HFFc6 (cell line): ENCODE measurements at places on chromosomes 5 and 9.

DNA sequence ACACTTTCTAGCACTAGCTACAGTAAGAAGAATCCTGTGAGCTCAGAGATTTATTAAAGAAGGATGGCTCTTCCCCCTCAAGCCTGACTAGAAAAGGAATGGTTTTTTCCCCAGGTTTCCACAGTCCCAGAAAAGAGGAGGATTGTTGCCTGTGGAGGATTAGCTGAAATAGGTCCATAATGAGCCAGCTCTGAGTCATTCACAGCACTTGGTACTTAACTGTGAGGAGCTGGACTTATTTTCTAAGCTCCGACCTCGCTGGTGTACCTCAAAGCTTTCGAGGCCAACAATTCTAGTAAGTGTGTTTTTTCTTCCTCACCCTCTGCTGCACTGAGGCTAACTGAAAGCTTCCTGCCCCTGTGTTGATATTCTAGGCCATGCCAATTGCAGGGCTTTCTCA, 222.5 kb upstream of the IL12B start:
- peak; percentile 22 for DNase-seq

DNA sequence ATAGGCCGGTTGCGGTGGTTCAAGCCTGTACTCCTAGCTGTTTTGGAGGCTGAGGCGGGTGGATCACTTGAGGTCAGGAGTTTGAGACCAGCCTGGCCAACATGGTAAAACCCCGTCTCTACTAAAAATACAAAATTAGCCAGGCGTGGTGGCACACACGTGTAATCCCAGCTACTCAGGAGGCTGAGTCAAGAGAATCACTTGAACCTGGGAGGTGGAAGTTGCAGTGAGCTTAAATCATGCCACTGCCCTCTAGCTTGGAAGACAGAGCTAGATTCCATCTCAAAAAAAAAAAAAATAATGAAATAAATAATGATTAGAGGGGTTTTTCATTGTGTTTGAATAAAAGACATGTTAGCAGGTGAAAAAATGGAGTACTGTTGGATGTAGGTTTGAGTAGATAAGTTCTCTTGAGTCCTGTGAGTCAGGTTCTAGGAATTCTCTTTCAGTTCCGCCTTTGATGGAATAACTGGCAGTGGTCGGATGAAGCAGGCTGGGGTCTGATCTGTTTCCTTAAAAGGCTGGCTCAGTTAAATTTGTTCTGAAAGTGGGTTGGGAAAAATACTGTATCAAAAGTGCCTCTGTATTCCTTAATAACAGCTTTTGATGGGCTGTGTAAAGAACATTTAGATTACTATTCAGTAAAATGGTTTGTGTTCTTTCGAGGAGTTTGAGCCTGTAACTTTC, 73.2 kb downstream of the AOPEP start:
- no peak for DNase-seq

GRCh38 chr9:87337335-87338087, 160.2 kb upstream of the DAPK1 start:
- no peak for DNase-seq

DNA sequence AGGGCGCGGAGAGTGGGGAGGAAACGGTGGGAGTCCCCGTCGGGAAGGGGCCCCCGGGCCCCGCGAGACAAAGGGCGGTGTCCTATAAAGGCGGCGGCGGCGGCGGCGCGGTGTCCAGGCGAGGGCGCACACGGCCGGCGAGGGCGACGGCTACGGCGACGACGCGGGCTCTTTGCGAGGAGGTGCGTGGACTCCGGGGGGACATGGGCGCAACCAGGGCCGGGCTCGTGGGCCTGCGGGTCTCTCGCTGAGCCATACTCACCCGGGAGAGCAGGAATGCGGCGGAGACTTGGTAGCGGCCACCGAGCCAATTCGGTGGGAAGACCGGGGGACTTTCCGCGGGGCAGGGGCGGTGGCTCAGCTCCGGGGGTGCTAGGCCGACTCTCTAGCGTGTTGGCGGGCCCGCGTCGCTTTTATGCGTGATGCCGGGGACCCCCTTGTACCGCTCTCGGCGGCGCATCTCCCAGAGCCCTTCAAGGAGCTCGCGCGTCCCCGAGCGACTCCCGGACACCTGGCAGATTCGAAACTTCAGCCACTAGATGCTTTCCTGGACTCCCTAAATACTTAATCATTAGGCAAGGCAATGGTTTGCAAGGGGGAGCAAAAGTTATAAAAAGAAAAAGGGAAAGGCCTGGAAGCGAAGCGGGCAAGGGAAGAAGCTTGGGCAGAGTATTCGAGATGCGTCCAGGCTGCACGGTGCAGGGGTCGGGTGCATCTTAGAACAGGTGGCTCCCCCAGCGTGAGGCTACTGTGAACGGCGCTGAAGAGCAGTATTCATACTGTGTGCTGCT, 5.9 kb upstream of the TAL2 start:
- no peak for DNase-seq

DNA sequence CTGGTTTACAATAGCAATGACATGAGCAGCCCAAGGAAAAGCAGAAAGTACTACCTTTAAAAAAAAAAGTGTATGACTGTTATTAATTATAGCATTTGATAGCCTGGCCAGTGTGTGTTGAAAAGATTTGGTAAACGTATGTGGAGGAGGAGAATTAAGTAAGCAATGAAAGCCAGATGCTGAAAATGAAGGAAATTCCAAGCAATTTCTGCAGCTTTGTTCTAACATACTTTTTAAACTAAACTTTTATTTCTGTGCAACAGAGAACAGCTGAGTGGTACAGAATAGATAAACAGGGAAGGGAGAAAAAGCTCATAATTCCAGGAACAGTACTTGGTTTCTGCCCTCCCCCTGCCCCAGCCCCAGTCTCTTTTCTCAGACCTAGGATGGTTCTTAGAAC, 252.6 kb downstream of the ADAMTSL1 start:
- DNase-seq: no peak

DNA sequence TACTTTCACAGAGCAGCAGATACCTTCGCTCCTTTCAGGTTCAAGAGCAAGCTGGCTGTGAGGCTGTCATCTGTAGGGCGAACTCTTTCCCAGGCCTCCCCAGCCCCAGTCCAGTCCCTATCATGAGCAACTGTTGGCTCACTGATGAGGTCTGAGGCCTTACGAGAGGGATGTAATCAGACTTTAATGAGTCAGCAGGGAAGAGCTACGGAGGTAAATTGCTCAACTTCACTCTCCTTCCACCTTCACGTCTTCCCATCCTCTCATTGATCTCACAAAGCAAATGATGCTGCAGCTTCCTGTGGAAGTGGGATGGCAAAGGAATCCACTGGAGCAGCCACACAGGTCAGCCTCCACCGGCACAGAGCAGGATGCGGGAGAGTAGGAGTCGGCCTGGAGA, 130.7 kb upstream of the TBCA start:
- DNase-seq: peak; percentile 23

GRCh38 chr5:82018462-82018861, 46.6 kb downstream of the ATG10 start:
- no peak for DNase-seq

DNA sequence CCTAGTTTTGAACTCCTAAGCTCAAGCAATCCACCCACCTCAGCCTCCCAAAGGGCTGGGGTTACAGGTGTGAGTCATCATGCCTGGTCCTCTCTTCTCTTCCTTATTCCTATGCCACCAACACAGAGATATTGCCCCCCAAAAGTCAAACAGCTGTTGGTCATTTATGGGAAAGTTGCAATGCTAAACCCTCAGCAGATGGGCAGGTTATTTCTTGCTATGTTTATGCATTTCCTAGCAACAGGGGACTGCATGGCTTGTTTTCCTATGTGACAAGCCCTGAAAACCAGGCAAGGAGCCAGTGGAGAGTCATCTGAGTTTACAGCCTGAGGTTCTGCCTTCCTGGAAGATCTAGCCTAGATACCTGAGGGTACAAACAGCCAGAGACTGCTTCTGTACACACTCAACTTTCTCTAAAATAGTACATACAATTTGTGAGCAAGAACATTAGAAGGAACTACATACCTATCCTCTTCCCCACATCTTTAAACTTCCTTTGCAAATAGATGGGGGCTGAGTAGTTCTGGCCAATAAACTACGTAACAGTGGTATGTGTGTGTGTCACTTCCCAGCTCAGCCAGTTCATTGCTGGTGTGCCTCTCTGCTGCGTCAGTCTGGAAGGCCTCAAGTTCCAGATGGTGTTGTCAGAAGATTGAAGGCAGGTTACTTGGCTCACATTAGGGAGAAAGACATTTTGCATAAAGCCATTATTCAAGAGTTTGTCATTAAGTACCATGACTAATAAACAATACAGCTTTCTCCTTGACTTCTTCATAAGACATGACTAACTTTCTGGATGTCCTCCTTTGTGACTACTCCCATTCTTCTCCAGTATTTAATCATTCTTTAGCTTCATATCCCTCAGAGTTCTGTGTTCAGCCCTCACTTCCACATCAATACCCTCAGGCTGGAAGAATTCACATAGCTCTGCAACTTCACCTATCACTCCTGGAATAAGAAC, 65.3 kb downstream of the CSNK1A1 start:
- DNase-seq: peak; percentile 100

DNA sequence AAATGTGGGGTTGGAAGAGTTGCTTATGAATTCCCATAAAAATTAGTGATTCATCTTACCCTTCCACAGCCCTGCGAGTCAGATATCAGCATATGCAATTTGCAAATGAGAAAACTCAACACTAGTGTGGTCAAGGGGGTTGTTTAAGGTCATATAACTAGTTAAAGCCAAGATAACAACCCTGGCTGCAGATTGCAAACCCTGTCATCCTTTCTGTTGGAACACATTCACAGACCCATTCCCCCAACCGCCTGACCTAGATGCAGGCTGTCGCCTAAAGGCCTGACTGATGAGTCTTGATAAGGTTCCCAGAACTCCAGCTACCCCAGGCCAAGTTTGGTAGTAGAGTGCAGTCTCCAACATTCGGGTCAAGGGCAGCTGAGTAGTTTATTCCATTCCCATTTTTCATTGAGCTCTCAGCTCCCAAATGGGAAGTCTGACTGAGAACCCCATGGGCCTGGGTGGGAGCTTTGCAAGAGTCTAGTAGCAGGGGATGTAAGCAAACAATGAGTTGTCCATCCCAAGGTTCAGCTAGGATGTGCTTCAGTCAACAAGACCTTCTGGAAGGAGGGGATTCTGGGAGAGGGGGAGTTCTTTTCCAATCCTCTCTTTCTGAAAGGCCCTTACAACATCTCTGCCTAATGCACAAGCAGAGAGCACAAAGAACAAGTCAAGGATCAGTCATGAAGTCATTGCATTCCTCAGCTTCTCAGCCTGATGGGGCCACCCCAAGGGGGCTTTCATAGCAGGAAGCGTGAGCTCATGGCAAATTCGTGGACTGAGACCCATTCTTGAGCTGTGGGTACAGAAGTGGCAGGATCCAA, 40.3 kb downstream of the ADAM19 start:
- DNase-seq: peak; percentile 30

DNA sequence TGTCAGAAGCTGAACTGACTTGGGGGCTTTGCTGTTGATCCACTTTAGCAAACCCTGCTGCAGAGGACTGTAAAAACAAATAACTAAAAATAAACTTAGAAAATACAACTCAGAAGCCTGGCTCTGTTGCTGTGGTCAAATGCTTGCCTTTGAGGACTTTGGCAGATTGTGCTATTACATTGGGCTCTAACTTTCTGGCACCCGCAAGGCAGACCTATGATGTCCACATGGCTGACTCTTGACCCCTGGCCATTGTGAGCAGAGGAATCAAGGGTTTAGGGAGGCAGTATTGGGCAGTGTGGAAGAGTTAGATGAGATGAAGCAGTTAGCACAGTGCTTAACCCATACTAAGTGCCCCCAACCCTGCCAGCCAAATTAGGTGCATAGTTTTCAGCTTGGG, 34.0 kb downstream of the OTULIN start:
- DNase-seq: no peak

GRCh38 chr5:125877248-125877647, 546.0 kb upstream of the GRAMD2B start:
- no peak for DNase-seq

DNA sequence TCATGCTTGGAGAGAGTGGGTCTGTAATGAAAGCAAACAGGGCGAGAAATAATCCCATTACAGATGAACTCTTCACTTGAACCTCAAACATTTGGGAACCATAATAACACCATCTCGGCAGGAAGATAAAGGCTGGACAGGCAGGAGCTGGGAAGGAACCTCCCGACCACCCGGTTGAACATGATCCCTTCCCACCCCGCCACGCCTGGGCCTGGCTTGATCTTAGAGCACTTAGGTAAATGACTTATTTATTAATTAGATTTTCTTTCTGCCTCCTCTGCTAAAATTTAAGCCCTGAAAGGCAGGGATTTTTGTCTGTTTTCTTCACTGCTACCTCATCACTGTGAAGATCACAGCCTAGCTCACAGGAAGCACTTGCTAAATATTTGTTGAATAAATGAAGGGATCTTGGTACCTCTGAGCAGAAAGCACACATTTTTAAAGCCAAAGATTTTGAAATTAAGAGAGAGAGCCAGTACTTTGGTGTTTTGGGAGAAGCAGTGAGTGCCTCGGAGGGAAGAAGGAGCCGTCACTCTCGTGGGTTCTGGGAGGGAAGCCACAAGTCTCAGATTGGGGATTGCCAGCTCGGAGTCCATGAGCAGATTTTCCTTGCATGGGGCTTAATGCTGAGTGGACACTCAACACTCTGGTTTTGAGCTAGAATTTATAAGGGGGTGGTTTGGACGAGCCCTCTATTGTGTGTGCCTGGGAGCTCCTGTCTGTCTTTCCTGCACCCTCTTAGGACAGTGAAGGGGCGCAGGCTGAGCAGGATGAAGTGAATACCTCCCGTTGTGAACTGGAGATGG, 133.3 kb downstream of the MACROH2A1 start:
- DNase-seq: no peak

GRCh38 chr5:32343058-32343672, 30.4 kb upstream of the MTMR12 start:
- no peak for DNase-seq

- no peak for DNase-seq
Measured at GRCh38 chr5:178182158-178182876, 4.9 kb downstream of the GMCL2 start.

- peak; percentile 38 for DNase-seq
Measured at GRCh38 chr5:154196955-154197652, 6.6 kb downstream of the GALNT10 start.

- DNase-seq: no peak
Measured at GRCh38 chr9:5453673-5454072, 3.3 kb downstream of the CD274 start.

GRCh38 chr5:134110382-134110781, 4.1 kb upstream of the TCF7 start:
- no peak for DNase-seq

- DNase-seq: no peak
Measured at GRCh38 chr9:82554381-82554780, 508.6 kb downstream of the RASEF start.

GRCh38 chr5:12023614-12024241, 119.5 kb upstream of the CTNND2 start:
- DNase-seq: peak; percentile 20
